ENCODE measurements at places on chromosomes 7 and 10. TPM values are rescaled to one million over a fixed set of nuclear protein-coding genes. Genes with fewer than 3 reads are reported as not detected.

- no peak overlapping the region for H3K27ac ChIP-seq
- no peak for DNase-seq
- H3K4me1 ChIP-seq = peaks cover 2% of the 10 kb centered on the region
- H3K27me3 ChIP-seq = no peaks in the 10 kb centered on the region
Observed at GRCh38 chr7:18624459-18624858, 128.9 kb downstream of the HDAC9 start.

- no peaks in the 10 kb centered on the region for H3K36me3 ChIP-seq
- DNase-seq = no peak
- H3K27ac ChIP-seq = no peak overlapping the region
- H3K4me3 ChIP-seq = no peak overlapping the region
- H3K27me3 ChIP-seq = no peaks in the 10 kb centered on the region
Observed at GRCh38 chr10:77451886-77452285, 185.7 kb downstream of the KCNMA1 start.

- peaks cover 4% of the 10 kb centered on the region for H3K27me3 ChIP-seq
- peaks cover 22% of the 10 kb centered on the region for H3K4me1 ChIP-seq
- peaks cover 2% of the 10 kb centered on the region for H3K36me3 ChIP-seq
- peak overlapping the region; percentile 94 for H3K27ac ChIP-seq
- peak; percentile 86 for DNase-seq
- peak overlapping the region; percentile 91 for H3K4me3 ChIP-seq
Observed at GRCh38 chr7:1531263-1531978, 919 bp downstream of the MAFK start.

DNA sequence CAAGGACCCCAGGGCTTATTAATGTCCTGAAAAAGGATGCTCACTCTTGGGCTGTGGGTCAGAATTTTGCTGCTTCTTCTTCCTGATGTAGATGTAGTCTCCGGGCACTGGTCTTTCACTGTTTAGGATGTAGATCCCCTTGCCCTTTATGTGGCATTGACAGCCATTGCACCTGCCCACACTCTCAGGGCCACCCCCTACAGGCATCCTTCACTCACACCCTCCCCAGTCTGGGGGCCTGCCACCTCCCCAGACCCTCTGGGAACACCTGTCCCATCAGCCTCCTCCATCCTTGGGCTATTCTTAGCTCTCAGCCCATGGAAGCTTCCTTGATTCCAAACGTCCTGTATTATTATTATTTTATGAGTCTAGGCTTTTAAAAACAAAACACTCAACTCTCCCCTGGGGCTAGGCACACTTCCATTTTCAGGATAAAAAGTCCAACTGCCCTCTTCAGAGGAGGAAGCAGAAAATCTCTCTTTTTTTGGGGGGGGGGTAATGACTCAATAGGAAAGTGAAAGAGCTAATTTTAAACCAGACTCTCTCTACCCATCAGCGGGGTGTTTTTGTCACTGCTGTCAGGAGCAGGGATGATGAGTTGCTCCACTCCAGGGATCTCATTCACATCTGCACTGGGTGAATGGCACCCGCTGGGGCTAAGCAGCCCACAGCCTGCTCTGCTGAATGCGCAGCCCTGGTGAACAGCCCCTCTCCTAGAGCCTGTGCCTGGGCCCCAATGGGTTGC, 11.5 kb upstream of the KLRG2 start:
- H3K4me1 ChIP-seq = peaks cover 21% of the 10 kb centered on the region
- peak overlapping the region; percentile 23 for H3K4me3 ChIP-seq
- H3K36me3 ChIP-seq = no peaks in the 10 kb centered on the region
- peak; percentile 80 for DNase-seq
- peak overlapping the region; percentile 74 for H3K27ac ChIP-seq

DNA sequence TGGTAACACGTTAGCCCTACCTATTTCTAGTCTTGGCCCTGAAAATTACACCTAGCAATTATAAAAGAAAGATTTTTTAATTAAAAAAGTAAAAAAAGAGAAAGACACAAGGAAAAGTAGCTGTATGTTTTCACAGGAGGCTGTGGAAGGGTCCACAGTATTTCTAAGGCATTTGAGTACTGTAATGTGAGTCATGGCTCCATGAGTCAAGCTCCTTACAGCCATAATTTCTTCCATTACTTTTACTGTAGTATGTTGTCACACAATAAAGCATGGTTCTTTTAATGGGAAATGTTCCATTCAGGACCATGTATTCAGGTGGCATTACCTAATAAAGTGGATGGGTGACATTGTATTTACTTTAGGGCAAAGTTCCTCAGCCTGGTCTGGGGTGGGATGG, 113.4 kb downstream of the GPR37 start:
- H3K4me1 ChIP-seq = peaks cover 4% of the 10 kb centered on the region
- H3K36me3 ChIP-seq = no peaks in the 10 kb centered on the region
- no peaks in the 10 kb centered on the region for H3K27me3 ChIP-seq
- H3K4me3 ChIP-seq = no peak overlapping the region
- H3K27ac ChIP-seq = no peak overlapping the region

DNA sequence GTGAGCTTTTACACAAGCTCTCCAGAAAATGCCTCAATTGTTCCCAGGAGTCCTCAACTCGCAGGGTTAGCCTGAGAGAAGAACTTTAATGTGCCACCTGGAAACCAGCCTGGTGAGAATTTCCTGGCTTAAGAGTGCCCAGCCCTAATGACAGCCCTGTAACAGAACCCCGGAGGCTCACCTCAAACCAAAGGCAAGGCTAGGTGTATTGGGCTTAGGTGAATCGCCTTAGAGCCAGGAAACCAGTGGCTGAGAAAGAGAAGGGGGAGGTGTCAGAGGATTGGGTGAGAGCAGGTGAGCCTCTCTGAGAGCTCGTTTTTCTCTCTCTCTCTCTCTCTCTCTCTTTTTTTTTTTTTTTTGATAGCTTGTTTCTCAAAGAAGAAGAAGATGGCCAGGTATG, 7.3 kb downstream of the OCM2 start:
- DNase-seq = no peak
- H3K4me3 ChIP-seq = no peak overlapping the region
- H3K27me3 ChIP-seq = peaks cover 3% of the 10 kb centered on the region
- no peak overlapping the region for H3K27ac ChIP-seq

DNA sequence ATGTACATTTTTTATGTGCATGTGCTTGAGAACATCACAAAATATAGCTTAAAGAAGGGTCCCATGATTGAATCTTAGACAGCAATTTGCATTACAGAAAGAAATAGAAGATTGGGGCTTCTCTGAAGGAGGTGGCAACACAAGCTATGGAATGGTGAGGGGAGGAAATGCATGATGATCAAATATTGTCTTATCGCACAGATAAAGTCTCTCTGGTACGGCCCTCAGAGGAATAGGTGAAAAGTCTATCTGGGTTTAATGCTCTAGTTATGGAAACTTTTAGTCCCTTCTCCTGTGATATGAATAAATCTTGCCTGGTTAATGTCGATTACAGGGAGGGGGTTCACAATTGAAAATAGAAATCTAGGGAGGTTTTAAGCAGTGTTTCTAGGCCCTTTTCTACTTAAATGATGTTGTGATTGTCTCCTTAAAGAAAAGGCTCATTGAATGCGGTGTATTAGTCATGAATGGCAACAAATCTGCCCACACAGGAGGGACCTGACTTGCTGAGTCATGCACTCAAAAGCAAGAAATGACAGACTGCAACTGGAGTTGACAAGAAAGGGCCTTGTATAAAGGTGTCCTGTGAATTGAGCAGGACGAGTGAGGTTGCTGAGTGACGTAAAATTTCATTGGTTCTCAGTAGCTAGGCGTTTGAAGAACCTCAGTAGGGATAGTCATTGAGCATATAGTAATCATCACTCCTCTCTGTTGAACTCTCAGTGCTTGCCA, 133.4 kb upstream of the CSTF2T start:
- no peaks in the 10 kb centered on the region for H3K36me3 ChIP-seq
- peaks cover 3% of the 10 kb centered on the region for H3K4me1 ChIP-seq
- DNase-seq = no peak
- no peak overlapping the region for H3K4me3 ChIP-seq

GRCh38 chr10:124722798-124723783, 21.1 kb downstream of the FAM53B start:
- H3K27ac ChIP-seq = peak overlapping the region; percentile 93
- peak overlapping the region; percentile 57 for H3K4me3 ChIP-seq
- DNase-seq = peak; percentile 80
- peaks cover 65% of the 10 kb centered on the region for H3K4me1 ChIP-seq
- H3K36me3 ChIP-seq = peaks cover 24% of the 10 kb centered on the region

DNA sequence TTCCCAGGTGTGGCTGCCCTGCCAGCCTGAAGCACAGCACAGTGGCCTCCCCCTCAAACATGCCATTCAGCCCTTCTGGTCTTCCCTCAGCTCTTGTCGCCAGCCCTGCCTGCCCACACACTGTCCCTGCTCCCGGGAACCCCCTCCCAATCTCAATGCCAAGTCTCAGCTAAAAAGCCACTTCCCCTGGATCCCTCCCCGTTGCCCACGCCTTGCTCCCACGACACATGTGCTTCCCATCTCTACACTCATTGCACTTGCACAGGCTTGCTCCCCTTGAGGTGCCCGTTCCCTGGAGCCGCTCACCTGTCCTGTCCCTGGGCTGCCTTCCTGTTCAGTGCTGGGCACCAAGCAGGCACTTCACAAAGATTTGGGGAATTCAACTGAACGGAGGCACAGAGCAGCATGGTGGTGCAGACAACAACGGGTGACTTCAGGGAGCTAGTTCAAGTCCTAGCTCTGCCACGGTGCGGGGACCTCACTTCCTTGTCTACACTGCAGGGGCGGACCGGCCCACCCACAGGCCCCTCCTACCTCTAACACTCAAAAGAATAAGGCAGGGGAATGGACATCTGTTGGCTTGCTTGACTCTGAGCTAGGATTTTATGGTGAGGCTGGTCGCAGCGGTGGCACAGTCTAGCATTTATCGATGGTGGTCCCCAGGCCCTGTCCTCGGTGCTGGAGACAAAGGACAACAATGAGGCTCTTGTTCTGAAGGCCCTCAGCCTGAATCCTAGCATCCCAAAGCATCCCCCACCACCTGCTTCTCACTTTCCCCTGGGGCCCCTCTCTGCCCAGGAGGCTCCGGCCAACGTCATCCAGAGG, 18.4 kb downstream of the RGS10 start:
- H3K27me3 ChIP-seq = no peaks in the 10 kb centered on the region
- DNase-seq = no peak
- H3K4me3 ChIP-seq = no peak overlapping the region
- H3K27ac ChIP-seq = peak overlapping the region; percentile 15
- H3K36me3 ChIP-seq = peaks cover 74% of the 10 kb centered on the region

GRCh38 chr7:94481279-94481678, 28.3 kb upstream of the CASD1 start:
- no peak overlapping the region for H3K4me3 ChIP-seq
- peaks cover 16% of the 10 kb centered on the region for H3K27me3 ChIP-seq
- H3K27ac ChIP-seq = no peak overlapping the region
- H3K4me1 ChIP-seq = no peaks in the 10 kb centered on the region

DNA sequence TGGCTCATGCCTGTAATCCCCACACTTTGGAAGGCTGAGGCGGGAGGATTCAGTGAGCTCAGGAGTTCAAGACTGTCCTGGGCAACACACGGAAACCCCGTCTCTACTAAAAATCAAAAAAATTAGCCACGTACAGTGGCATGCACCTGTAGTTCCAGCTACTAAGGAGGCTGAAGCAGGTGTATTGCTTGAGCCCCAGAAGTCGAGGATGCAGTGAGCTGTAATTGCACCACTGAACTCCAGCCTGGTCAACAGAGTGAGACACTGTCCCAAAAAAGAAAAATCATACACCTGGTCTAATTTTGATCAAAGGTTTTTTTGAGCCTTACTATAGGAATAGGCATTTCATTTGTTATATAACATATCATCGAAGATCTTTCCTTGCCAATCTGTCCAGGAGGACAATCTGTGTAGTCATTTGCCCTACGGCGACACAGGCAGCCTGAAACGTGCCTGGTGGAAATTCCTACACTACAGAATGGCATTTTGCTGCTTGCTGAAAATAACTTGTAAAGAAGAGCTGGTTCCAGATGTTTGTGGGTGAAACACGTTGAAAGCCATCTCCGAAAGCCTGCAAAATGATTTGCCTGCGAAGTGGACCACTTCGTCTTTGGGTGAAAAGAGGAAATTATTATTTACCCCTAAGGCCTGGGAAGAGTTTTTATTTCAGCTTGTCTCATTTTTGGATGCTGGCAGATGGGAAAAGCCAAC, 31.3 kb upstream of the GDI2 start:
- H3K4me3 ChIP-seq = peak overlapping the region; percentile 4
- peaks cover 2% of the 10 kb centered on the region for H3K36me3 ChIP-seq
- peak overlapping the region; percentile 67 for H3K27ac ChIP-seq
- peaks cover 20% of the 10 kb centered on the region for H3K4me1 ChIP-seq
- H3K27me3 ChIP-seq = no peaks in the 10 kb centered on the region

Gene DPCD
- 6.4 TPM for total RNA-seq

Gene IGFBP1
- not detected for total RNA-seq

Gene BEND7
- total RNA-seq = not detected

Gene VAX1
- total RNA-seq = not detected

Gene MMRN2
- not detected for total RNA-seq
